ENCODE measurements at places on chromosomes 2 and 18.

DNA sequence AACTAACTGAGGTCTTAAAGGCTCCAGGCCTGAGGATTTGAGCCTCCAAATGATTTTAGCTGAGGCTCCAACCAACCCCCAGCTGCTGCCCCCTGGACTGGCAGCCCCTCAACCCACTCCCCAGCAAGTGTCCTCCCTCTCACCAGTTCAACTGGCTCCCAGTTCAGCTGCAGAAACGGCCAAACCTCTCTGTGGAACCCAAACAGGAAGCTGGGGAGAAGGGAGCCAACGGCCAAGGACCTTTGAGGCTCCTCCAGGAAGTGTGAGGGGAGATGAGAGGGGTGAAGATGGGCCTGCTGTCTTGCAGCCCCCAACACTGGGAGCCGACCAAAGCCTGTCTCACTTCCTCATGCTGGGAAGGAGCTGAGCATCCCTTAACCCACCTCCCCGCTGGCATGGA, 24.9 kb downstream of the ZFP36L2 start:
- DNase-seq, result no peak

DNA sequence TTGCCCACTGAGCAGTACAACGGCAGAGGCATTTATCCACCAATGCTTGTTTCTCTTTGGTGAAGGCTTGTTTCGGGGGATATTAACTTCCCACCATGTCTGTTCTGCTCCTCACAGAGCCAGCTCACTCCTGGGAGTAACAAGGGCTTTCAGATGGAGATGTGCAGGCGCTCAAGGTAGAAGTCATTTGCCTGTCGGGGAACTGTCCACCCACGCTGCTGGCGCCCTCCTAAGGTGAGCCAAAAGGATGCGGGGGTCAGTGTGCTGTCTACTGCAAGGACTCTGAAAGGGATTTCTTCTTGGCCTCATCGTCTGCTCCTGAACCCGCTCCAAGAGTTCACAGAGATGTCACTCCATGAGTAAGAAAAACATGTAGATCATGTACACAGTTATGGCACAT, 57.0 kb upstream of the CYRIA start:
- DNase-seq, result no peak

DNA sequence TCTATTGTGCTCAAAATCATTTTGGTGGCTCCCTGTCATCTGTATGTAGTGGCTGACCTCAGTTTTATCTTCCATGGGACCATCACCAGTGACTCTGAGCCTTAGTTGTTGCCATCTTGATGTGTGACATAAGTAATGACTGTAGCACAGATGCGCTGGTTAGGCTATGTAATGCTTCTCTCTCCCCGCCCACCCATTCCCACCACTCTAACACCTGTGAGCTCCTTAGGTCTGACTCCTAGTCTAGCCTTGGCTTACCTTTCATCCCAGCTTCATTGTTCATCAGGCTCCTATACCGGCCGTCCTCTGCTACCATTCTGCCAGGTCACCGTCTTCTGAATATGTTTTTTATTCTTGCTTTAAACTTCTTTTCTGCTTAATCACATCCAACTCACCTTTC, 17.2 kb downstream of the MYO1B start:
- no peak for DNase-seq

GRCh38 chr2:42519624-42520023, 25.8 kb upstream of the KCNG3 start:
- DNase-seq, result no peak

- no peak for DNase-seq
Measured at GRCh38 chr18:12233378-12233777, 20.8 kb upstream of the CIDEA start.

DNA sequence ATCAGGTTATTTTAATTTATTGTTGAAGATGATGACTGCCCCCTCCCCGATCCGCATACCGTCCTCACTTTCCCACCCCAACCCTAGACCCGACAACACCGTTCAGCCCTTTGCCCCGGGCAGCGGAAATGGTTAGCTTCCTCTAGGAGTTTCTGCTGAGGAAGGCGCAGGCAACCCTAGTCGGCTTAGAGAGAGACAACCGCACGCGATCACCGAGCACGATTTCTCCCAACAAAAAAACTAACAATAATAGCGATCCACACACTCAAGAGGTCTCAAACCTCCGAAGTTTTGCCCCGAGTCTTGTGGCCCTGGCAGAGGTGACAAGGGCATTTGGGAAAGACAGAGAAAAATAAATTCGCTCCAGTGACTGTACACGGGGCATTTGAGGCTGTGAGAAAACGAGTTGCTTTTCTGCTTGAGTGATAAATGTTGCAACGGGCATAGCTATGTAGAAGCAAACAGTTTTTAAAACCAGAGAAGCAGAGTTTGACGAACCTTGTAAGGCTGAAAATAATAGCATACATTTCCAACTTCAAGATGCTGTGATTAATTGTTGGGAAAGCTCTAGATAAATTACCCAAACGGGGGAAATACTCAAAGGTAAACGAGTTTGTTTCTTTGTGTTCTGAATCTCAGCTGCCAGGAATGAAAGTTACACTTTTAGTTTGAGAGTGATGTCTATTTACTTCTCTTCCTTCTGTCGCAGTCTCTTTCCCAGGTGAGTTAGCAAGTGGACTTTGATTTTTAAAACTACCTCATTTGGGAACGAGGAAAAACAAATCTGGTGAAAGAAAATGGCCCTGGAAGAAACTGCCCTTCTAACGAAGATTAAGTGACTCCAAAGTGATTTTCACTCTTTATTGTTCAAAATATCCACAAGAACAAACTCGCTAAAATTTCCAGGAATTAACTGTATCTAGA, 11.0 kb upstream of the SIX3 start:
- no peak for DNase-seq

GRCh38 chr2:134282629-134283400, 28.9 kb downstream of the MGAT5 start:
- DNase-seq, result no peak

- no peak for DNase-seq
Measured at GRCh38 chr2:191150600-191151330, at the start of gene STAT4. TSS of gene STAT4 (minus strand) at chr2:191150994. CDS start at chr2:191148203, 2,791 bp downstream.

GRCh38 chr18:69484699-69485396, 84.2 kb downstream of the DOK6 start:
- no peak for DNase-seq

DNA sequence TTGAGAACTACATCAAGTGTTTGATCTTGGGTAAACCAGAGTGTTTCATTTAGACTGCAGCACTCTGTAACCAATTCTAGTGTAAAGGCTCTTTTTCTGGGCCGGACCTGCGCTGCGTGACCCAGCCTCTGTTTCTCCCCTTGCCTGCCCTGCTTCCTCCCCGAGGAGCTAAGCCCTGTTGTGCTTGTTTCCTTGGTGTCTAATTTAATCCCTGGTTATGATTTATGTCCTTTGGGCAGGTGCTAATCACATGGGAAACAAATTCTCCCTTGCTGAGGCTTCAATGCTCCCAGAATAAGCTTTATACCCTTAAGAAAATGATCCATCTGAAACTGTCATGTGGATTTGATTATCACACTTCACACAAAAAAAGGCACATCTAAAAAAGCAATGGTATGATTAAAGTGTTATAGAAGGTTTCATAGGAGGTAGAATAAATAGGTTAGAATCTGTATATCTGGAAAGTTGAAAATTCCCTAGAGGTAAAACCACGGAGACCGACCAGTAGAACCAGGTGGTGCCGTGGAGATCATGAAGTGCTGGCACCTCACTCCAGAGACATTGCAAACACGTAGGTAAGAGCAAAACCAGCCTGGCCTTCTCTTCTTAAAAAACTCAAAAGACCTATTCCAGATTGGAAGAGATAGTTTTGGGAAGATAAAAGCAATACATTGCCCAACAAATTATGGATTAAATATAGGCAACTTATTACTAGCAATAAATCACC, 31.0 kb upstream of the SLC9A2 start:
- no peak for DNase-seq

- no peak for DNase-seq
Measured at GRCh38 chr18:50578030-50578429, 18.1 kb downstream of the MAPK4 start.

GRCh38 chr2:201704536-201704935, 6.1 kb upstream of the MPP4 start:
- DNase-seq, result no peak

GRCh38 chr2:230793572-230794359, 71.0 kb upstream of the ITM2C start:
- no peak for DNase-seq
